Endodermal cell (in vitro differentiated cells): ENCODE measurements at places on chromosomes 4 and X. TPM values are rescaled to one million over a fixed set of nuclear protein-coding genes. Genes with fewer than 3 reads are reported as not detected.

Gene AGTR2
- total RNA-seq = not detected in 3 replicates

Gene GAGE12H
- total RNA-seq = not detected in 2 replicates

Gene SULT1B1
- total RNA-seq = 0.05 TPM in 1 of 3 replicates, not detected in the others

Gene CT47B1
- total RNA-seq = not detected in 3 replicates

Gene VAMP7
- total RNA-seq = 24.7 and 26.5 TPM in 2 replicates

Gene WAS
- total RNA-seq = 0.19 to 0.51 TPM (median 0.27 TPM) in 3 replicates

Gene NBDY
- 54.9 and 64.2 TPM in 2 replicates for total RNA-seq

Gene CFAP47
- total RNA-seq = 0.18 and 0.26 TPM in 2 replicates

Gene EGF
- total RNA-seq = 30.8 to 33.7 TPM (median 32.5 TPM) in 3 replicates

Gene CCNQ
- total RNA-seq = 9.3 to 18.6 TPM (median 17.1 TPM) in 3 replicates

Gene RHOXF1
- total RNA-seq = 0.37 TPM in 1 of 2 replicates, not detected in the other

Gene CPE
- total RNA-seq = 291 to 438 TPM (median 298 TPM) in 3 replicates

Gene BTK
- 1.6 to 2.5 TPM (median 2.3 TPM) in 3 replicates for total RNA-seq

Gene KLHL4
- 11.7 to 17.8 TPM (median 16.7 TPM) in 3 replicates for total RNA-seq

Gene SOD3
- 5.7 and 6.4 TPM in 2 replicates for total RNA-seq

Gene CLNK
- total RNA-seq = not detected in 3 replicates

Gene DGAT2L6
- not detected in 2 replicates for total RNA-seq

Gene PPP1R3F
- total RNA-seq = 9.7 to 16.6 TPM (median 14.3 TPM) in 3 replicates

Gene BST1
- 0.44 to 0.80 TPM in 2 of 3 replicates, not detected in the other for total RNA-seq

Gene HOPX
- 0.18 TPM in 1 of 2 replicates, not detected in the other for total RNA-seq

Gene TXK
- 0.48 to 0.66 TPM in 2 of 3 replicates, not detected in the other for total RNA-seq

Gene ARSJ
- 0.35 and 0.36 TPM in 2 replicates for total RNA-seq

Gene UGT8
- 8.8 to 12.4 TPM (median 10.4 TPM) in 3 replicates for total RNA-seq

Gene EDNRA
- 8.0 to 12.3 TPM (median 11.5 TPM) in 3 replicates for total RNA-seq

Gene KIF4A
- 27.6 and 32.5 TPM in 2 replicates for total RNA-seq

Gene CSAG3
- total RNA-seq = not detected in 3 replicates

Gene APLN
- total RNA-seq = 5.7 TPM in 1 of 3 replicates, not detected in the others

Gene ERVMER34-1
- total RNA-seq = 1.2 to 3.2 TPM (median 3.1 TPM) in 3 replicates

Gene ASIC5
- not detected in 2 replicates for total RNA-seq

Gene HMX1
- total RNA-seq = not detected in 3 replicates

Gene ABCE1
- 37.0 to 80.7 TPM (median 74.1 TPM) in 3 replicates for total RNA-seq

Gene MTNR1A
- 1.5 and 1.6 TPM in 2 replicates for total RNA-seq

Gene ARMCX2
- total RNA-seq = 142 and 145 TPM in 2 replicates

Gene KCNE5
- total RNA-seq = 4.6 and 5.2 TPM in 2 replicates

Gene HSFX3
- total RNA-seq = not detected in 3 replicates

Gene SMARCA1
- 73.6 to 83.3 TPM (median 81.7 TPM) in 3 replicates for total RNA-seq

Gene RBM46
- total RNA-seq = 0.32 to 0.49 TPM (median 0.40 TPM) in 3 replicates

Gene FGFR3
- 104 and 125 TPM in 2 replicates for total RNA-seq

Gene TCEAL6
- total RNA-seq = not detected in 2 replicates

Gene ARX
- 0.23 TPM in 1 of 3 replicates, not detected in the others for total RNA-seq

Gene FMR1NB
- total RNA-seq = not detected in 2 replicates

Gene LRRC66
- 0.15 to 0.29 TPM in 2 of 3 replicates, not detected in the other for total RNA-seq

Gene TSPAN5
- 10.4 and 11.8 TPM in 2 replicates for total RNA-seq

Gene SMIM10L2A
- total RNA-seq = 6.1 to 12.1 TPM (median 6.7 TPM) in 3 replicates

Gene NWD2
- not detected in 2 replicates for total RNA-seq

Gene UGT2B10
- not detected in 2 replicates for total RNA-seq

Gene APEX2
- total RNA-seq = 31.1 and 33.2 TPM in 2 replicates

Gene PDZD4
- 68.3 and 84.4 TPM in 2 replicates for total RNA-seq

Gene VBP1
- 84.5 to 101 TPM (median 97.0 TPM) in 3 replicates for total RNA-seq

Gene NAA11
- not detected in 2 replicates for total RNA-seq

Gene GABRG1
- 0.05 and 0.07 TPM in 2 replicates for total RNA-seq

Gene OTUD5
- 49.2 and 50.3 TPM in 2 replicates for total RNA-seq

Gene HTRA3
- total RNA-seq = 4.4 and 4.6 TPM in 2 replicates

Gene F8
- total RNA-seq = 5.0 to 6.2 TPM (median 6.0 TPM) in 3 replicates

Gene WDFY3
- 90.3 and 103 TPM in 2 replicates for total RNA-seq

Gene ADH5
- total RNA-seq = 317 to 370 TPM (median 318 TPM) in 3 replicates

Gene ADH7
- total RNA-seq = not detected in 2 replicates
